ENCODE measurements at places on chromosomes 16 and 17.

DNA sequence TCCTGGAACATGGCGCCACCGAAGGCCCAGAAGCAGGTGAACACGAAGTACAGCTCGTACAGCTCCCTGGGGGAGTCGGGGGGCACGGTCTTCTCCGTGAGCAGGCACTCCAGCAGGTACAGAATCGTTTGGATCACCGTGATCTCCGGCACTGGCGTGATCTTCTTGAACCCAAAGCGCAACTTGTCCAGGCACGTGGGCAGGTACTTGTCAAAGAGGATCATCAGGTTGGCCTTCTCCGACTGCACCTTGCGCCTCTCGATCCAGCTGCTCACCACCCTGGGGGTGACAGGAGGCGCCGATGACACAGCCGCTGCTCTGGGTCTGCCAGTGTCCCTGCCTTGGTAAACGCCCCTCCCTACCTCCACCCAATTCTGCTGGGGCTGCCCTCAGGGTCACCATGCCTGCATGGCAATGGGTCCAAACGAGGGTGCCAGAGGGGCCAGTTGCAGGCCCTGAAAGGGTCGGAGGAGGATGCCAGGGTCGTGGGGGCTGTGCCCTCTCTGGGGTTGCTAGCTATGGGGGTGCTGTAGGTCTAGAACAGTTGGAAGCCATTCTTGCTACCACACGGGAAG, 90.9 kb downstream of the DNAH17 start:
- no peak for DNase-seq

- no peak for DNase-seq
Measured at GRCh38 chr17:68511254-68511670, 968 bp upstream of the PRKAR1A start.

DNA sequence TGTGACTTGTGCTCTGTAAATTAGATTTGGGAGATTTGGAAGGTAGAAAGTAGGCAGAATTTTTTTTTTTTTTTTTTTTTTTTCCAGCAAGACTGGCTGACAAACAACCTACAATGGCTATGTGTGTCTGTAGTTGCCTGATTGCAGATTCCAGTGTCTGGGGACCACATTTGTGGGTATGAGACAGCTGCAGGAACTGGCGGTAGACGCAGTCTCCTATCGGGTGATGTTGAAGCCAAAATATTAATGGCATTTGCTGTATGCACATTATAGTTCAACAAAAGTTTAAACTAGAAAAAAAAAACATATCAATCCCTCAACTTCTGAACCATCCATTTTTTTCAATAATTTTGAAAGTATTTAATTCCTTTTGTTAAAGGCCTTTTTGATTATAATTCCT, 665.2 kb downstream of the TOX3 start:
- DNase-seq, result no peak

DNA sequence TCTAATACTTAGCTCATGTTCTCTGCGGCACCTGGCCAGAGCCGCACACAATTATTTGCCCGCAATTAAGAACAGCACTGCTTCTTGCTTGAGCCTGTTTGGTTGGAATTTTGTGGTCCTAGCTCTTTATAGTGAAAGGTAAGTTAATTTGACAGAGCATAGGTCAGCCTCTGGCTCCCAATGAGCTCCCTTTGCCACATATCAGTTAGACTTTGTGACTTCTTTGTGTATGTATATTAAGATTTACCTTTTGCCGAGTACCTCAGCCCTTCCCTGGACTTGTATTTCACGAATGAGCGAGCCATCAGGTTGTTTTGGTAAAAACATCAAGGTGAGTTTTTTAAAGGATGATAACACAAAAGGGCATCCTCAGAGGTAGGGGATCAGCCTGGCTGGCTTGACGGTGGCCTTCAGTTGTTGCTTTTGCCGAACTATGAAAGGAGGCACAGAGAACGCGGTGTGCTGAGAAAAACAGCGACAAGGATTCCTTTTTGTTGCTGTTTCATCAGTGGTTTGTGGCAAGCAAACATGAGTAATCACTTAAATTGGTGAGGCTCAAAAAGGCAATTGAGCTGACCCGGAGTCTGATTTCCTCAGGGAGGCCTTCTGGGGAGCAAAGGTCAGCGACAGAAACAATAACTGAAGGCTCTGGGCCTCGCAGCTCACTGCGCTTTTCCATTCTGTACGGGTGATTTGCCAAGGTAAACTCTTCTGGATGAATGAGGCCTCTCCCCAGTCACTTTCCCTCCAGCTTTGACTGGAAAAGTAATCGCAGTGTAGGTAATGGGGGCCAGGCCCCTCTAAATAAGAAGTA, 163.6 kb downstream of the HS3ST3A1 start:
- no peak for DNase-seq

- DNase-seq, result no peak
Measured at GRCh38 chr17:67456889-67457288, 79.8 kb downstream of the PITPNC1 start.

- DNase-seq, result no peak
Measured at GRCh38 chr16:11162586-11163268, 93.3 kb downstream of the SOCS1 start.

DNA sequence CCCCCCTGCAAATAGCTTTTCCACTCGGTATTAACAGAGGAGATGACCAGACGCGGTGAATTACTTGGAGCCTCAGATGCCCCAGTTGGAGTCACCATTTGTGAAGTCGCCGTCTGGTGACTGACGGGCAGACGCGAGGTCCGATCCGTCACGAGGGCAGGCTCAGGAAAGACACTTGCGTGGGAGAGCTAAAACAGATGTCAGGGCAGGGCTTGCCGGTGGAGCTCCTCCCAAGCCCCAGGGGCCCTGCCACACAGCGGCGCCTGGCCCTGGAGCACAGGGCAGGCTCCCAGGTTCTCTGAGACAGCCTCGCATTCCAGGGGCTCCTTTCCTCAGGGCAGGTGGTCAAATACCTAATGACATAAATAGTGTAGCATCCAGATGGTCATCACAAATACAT, 348.3 kb downstream of the C16orf95 start:
- DNase-seq, result no peak

- no peak for DNase-seq
Measured at GRCh38 chr17:75693500-75694481, 26.7 kb downstream of the SAP30BP start.

GRCh38 chr17:12987120-12987519, 30.7 kb downstream of the ELAC2 start:
- DNase-seq, result no peak

DNA sequence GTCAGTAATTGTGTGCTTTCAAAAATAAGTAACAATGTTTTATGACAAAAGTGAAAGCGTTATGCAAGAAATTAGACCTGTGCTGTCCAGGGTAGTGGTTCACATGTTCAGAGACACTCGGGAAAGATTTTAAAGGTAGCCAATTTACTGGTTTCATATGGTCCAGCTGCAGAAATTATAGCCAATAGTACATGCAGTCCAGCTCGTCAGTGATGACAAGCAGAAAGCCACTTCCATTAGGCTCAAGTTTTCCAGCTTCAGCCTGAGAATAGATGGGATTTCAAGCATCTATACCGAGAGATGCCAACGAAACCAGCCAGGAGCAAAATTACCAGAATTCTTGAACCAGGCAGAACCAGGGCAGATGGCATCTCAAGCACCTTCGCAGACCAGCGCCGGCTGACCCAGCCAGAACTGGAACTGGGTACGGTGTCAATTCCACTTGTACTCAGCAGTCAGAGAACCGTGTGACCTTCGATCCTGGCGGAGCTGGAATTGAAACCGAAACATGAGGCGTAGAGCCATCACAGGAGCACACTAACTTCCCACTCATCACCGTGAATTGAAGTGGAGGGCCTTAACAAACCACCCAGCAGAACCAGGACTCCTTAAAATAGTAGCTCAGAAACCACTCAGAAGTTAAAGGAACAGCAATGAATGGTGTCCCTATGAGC, 207.9 kb upstream of the HSBP1 start:
- DNase-seq, result no peak

DNA sequence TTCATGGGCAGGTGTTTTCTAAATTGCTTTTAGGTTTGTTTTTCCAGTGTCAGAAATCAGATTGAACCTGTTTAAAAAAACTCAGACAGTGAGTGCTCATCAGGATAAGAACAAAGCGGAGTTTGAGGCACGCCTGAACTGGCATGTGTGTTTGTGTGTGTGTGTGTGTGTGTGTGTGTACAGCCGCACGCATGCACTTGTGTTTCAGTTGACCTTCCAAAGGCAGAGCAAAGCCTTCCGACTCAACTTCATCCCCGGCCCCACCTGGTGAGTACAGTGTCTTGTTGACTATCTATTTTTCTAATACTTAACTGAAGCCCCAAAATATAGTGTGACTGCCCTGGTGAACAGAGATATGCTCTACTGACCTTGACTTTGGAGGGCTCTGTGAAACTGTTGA, 225.1 kb downstream of the IRX3 start:
- no peak for DNase-seq

DNA sequence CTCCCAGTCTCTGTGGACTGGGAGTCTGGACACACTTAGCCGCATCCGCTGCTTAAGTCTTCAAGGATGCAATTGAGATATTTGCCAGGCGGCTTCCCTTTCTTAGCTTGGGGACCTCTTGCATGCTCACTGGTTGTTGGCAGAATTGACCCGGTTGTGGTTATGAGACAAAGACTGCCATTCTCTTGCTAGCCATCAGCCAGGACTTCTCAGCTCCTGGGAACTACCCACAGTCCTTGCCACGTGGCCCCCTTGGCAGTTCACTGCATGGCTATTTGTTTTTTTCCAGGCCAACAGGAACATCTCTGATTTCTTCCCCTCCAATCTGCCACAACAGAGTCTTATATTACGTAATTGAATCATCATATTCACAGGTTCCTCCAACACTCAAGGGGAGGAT, 25.5 kb downstream of the CACNG4 start:
- DNase-seq, result no peak

GRCh38 chr16:78075800-78076199, 23.7 kb upstream of the WWOX start:
- DNase-seq, result no peak

DNA sequence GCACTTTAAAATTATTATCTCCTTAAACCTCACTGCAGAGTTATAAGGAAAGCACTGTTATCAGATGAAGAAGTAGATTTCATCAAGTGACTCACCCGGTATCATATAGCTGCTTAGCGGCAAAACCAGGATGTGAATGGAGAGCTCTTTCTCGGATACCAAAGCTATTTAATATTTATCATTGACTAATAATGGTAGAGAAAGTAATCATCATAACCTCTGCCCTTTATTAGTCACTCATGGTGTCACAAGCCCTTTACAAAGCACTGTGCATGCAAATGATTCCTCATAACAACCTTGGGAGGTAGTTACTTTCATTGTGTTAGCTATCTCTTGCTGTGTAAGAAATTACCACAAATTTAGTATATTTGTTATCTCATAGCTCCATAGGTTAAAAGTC, 592.9 kb downstream of the MAF start:
- no peak for DNase-seq

DNA sequence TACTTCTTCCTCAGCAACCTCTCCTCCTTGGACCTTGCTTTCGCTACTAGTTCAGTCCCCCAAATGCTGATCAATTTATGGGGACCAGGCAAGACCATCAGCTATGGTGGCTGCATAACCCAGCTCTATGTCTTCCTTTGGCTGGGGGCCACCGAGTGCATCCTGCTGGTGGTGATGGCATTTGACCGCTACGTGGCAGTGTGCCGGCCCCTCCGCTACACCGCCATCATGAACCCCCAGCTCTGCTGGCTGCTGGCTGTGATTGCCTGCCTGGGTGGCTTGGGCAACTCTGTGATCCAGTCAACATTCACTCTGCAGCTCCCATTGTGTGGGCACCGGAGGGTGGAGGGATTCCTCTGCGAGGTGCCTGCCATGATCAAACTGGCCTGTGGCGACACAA, 429 bp downstream of the OR2C1 start:
- no peak for DNase-seq

GRCh38 chr16:70478912-70479341, 24.5 kb downstream of the FCSK start:
- DNase-seq, result no peak

DNA sequence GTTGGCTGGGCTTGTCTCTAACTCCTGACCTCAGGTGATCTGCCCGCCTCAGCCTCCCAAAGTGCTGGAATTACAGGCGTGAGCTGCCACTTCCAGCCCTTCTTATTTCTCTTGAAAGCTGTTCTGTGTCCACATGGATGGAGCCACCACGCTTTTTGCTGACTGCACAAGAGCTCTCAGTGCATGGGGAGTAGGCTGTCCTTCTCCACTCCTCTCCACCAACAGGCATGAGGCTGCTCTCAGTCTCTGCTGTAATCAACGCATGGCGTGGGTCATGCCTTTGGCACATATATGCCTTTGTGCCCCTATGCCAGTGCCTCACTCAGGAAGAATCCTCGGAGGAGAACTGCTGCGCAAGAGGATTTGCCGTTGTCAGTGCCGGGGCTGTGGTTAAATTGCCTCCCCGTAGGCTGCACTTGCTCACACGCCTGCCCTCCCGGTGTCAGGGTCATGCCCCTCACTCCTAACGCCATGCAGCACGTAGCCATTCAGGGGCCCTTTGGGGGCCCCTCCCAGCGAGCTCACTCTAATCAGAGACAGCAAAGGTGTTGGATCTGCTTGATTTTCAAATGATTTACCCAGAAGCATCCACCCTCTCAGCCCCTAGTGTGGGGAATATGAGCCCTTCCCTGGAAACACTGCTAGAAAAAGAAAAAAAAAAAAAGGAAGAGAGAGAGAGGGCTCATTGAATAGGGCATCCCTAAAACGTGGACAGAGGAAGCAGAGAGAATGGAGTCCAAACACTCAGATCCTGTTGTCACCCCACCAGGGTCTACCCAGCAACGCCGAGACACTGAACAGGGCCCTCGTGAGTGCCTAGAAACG, 47.5 kb upstream of the ZCCHC14 start:
- DNase-seq, result no peak

GRCh38 chr17:78472035-78472905, 93.8 kb downstream of the PGS1 start:
- DNase-seq, result no peak

- no peak for DNase-seq
Measured at GRCh38 chr16:82671741-82672140, 45.0 kb downstream of the CDH13 start.

GRCh38 chr17:51682115-51682514, 421.8 kb downstream of the UTP18 start:
- DNase-seq, result no peak

GRCh38 chr16:85221771-85222154, 109.5 kb upstream of the CIBAR2 start:
- DNase-seq, result no peak

DNA sequence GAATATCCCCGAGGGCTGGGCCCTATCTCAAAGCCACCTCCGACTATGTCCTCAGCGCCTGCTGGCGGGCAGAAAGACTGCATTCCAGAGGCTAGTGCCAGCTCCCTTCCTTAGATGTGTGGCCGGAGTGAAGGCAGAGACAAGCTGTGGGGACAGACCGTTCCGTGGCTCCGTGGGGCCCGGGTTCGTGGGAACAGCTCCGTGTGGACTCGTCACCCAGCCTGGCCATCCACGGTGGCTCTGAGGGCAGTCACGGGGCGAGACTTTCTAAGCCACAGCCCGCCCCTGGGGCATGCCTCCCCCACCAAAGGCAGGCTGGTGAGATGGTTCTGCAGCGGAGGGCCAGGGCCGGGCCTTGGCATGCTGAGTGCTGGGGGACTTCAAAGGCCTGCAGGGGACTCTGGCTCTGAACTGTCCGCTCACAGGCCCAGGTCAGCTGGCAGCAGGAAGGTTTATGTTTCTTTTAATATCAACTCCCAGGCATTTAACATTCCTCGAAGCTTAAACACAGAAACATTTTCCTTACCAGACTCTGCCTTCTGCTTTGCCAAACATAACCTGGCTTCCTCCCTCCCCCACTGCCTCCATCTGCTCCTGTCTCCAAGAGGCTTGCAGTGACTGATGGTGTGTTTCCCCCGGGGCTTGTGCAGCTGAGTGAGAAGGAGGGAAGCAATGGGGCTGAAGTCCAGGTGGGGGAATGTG, 50.4 kb downstream of the TIMM22 start:
- DNase-seq, result no peak

- DNase-seq, result no peak
Measured at GRCh38 chr17:83056583-83057396, 22.6 kb upstream of the METRNL start.
